C1 segment of cervical spinal cord (tissue), 14 donors: ENCODE measurements at places on chromosomes 5 and 9.

- DNase-seq = no peak
These were observed 16.1 kb downstream of the LIFR start for GRCh38 chr5:38540314-38540713.

GRCh38 chr5:9545992-9546851 is at the start of gene SEMA5A:
TSS of gene SEMA5A (minus strand) at chr5:9546075. CDS start at chr5:9379946, 166,129 bp downstream.
- no peak for DNase-seq

- no peak for DNase-seq
These were observed 72.8 kb upstream of the IFNK start for GRCh38 chr9:27451207-27451797.

GRCh38 chr9:91239367-91240111 is 122.2 kb downstream of the AUH start:
- no peak for DNase-seq

GRCh38 chr9:127209948-127210640 is 54.5 kb upstream of the GARNL3 start:
- no peak for DNase-seq
